ENCODE measurements at places on chromosomes 16 and 17.

DNA sequence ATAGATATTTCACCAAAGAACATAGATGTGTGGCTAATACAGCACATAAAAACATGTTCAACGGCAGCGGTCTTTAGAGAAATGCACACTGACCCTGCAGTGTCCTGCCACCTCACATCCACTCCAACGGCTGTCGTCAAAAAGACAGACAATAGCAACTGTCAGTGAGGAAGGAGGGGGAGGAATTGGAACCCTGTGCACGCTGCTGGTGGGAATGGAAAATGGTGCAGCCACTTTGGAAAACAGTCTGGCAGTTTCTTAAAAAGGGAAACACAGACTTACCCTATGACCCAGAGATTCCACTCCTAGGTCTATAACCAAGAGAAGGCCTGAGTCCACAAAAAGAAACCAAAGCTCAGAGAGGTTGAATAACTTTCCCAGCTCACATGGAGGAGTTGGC lies 7.7 kb downstream of the CEP295NL start:
- DNase-seq, result no peak

- DNase-seq, result no peak
Observed at GRCh38 chr17:55820675-55821074, 69.8 kb downstream of the PCTP start.

- DNase-seq, result no peak
Observed at GRCh38 chr17:35915153-35915964, 15.2 kb downstream of the RDM1 start.

GRCh38 chr16:89873109-89873971 lies at the start of gene TCF25:
Gene TCF25, plus strand, starts transcription at chr16:89873592. Its CDS starts 76 bp downstream, at chr16:89873668.
- DNase-seq, result peak; percentile 26

DNA sequence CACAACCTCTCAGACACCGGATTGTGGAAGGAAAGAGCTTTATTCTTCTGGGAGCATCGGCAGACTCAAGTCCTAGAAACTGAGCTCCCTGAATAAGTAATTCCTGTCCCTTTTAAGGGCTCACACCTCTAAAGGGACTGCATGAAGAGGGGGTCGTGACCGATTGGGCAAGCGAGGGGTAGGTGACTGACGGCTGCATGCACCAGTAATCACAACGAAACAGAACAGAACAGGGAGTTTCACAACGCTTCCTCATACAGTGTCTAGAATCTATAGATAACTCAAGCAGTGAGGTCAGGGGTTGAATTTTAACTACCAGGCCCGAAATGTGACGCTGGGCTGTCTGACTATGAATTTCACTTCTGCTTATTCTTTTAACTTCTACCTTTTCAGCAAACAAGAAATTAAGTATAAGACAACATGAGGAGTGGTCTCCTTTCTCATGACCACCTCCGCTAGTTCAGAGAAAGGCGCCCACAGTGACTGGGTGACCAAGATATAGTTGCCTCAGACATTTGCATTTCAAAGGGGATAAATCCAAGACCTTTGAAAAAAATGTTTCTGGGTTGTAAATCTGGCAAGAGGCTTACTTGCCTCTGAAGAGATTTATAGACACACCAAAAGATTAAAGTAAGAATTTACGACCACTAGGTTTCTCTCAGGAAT lies 88.4 kb upstream of the ATF7IP2 start:
- no peak for DNase-seq

GRCh38 chr16:76665571-76666275 lies 388.5 kb downstream of the CNTNAP4 start:
- no peak for DNase-seq

DNA sequence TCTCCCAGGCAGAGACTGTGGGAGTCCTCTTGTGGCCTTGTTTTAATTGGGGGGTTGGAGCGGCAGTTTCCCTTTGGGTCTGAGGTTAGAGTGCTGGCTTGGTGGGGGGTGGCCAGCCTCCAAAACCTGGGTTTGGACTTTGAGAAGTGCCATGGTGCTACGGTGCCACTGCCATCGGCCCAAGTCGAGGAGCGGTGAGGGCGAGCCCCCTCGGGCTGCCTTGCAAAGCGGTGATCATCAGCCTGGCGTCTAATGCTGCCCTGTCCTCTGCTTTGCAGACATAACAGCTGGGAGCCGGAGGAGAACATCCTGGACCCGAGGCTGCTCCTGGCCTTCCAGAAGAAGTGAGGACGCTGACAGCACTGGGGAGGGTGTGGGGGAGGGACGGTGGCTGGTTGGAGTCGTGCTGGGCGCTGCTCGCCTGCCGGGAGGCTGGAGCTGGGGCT lies 1.2 kb downstream of the CBX2 start:
- DNase-seq, result no peak

- DNase-seq, result no peak
Observed at GRCh38 chr17:35185849-35186248, 8.3 kb downstream of the SLC35G3 start.

- peak; percentile 34 for DNase-seq
Observed at GRCh38 chr17:10613775-10614513, 43.2 kb downstream of the MYH3 start.

DNA sequence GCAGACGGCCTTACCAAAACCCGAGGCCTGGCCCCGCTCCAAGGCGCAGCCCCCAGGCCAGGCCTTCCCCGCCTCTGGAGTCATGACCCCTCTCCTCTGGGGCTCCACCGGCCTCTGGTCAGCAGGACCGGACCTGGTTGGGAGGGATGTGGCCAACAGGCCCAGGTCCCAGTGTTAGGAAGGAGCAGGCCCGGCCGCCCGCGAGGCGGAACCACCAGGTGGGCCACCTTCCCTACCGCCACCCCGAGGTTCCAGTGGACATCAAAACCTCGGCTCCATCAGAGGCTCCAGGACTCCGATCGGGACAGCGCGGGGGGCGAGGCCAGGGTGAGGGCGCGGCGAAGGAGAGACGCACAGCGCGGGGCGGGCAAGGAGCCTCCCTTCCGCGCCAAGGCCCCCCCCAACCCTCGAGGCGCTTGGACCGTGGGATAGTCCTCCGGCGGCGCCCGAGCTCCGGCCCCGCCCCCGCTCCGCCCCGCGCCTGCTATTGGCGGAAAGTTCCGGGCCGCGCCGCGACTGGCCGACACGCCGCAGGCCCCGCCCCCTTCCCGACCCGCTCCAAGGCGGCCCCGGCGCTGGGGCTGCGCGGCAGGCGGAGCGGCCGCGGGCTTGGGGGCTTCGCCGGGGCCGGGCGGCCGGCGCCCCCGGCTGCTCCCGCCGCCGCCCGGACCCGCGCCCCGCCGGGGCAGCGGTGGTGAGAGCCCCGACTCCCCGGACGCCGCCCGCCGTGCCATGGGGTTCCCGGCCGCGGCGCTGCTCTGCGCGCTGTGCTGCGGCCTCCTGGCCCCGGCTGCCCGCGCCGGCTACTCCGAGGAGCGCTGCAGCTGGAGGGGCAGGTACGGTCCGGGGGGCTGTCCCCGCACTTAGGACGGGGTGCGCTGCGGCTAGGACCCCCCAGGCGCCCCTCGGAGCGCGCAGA lies at the start of gene METRN:
METRN (plus strand) TSS at position 561 of the 919 bp plus-strand sequence; CDS start at position 733, 172 bp downstream.
- no peak for DNase-seq

GRCh38 chr16:11498683-11499082 lies 88.0 kb downstream of the LITAF start:
- no peak for DNase-seq

DNA sequence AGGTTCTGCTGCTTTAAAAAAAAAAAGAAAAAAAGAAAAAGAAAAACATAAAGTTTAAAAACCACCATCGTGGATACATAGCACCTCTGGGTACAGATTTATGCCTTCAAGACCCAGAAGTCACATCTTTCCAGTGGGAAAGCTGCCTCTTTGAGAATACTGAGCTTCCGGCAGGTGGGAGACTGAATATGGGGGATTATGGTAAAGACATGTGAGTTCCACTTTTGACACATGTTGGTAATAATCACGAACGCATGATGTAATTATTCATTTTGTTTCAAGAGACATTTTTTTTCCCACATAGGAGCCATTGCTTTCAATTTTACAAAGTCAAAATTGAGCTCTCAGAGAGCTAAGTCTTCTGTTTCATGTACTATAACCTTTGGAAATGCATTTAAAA lies 229.7 kb upstream of the CDH5 start:
- no peak for DNase-seq

GRCh38 chr17:69093995-69094394 lies 33.3 kb upstream of the ABCA9 start:
- no peak for DNase-seq

- peak; percentile 56 for DNase-seq
Observed at GRCh38 chr16:11047057-11047456, 102.7 kb downstream of the CLEC16A start.

DNA sequence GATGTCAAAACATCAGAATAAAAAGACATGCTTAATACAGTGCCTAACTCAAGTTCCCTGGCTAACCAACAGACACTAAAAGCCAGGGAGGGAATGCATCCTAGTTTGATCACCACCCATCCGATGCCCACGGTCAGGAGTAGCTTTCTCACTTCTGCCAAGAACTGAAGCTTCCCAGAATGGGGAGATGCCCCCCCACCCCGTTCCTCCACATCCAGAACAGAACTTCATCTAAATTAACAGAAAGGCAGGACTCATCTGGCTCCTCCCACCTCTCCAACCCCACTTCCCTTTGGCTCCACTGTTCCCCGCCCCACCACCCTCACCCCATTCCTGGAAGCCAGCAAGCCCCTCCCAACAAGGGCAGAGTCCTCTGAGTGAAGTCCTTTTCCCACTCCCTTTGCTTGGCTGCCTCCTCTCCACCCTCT lies 33.7 kb downstream of the GDE1 start:
- DNase-seq, result no peak

- no peak for DNase-seq
Observed at GRCh38 chr16:57446531-57447185, 527 bp downstream of the CIAPIN1 start.

- DNase-seq, result no peak
Observed at GRCh38 chr17:45906927-45907622, 12.7 kb downstream of the MAPT start.

- no peak for DNase-seq
Observed at GRCh38 chr17:15918261-15918660, 26.7 kb upstream of the ADORA2B start.

- DNase-seq, result no peak
Observed at GRCh38 chr17:57490111-57490845, 234.0 kb downstream of the MSI2 start.

GRCh38 chr16:82195917-82196494 lies 26.0 kb upstream of the MPHOSPH6 start:
- DNase-seq, result no peak

GRCh38 chr16:85935974-85936760 lies 37.2 kb downstream of the IRF8 start:
- no peak for DNase-seq

DNA sequence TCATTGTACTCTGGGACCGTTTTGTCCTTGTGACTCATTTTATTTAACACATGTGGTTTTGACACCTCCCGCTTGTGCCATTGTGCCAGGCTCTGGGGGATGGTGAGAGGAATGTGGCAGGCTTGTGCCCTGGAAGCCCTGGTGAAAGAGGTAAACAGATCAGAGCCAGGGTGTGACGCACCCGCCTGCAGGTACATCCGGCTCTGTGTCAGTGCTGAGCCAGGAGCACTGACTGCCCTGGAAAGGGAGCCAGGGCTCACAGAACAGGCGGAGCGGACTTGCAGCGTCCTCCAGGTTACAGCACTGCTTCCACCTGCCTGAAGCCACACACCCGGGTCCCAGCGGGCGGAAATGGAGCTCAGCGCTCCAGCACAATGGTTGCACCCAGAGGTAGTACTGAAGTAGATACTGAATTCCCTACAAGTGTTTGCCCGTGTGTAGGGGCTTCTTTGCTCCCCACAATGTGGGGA lies 30.6 kb downstream of the CDRT15 start:
- no peak for DNase-seq

- DNase-seq, result no peak
Observed at GRCh38 chr17:68785565-68786486, 169.4 kb downstream of the ABCA8 start.

DNA sequence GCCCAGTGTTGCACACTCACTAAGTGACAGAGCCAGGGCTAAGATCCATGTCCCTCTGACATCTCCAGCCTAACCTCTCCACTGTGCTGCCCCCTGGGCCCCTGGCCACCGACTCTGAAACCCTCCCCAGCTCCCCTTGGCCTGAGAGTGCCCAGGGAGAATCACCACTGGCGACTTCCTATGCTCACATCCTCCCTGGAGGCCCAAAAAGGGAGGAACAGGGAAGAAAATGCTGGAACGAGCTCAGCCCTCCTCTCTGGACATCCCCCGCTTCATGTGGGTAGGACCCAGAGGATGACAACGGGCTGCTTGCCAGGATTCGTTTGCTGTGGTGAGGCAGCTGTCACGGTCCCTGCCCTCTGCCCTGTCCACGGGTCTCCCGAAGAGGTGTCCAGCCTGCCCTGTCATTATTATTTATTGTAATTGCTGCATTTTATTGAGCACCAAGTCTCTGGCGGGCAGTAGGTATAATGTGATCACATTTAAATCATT lies 153.5 kb upstream of the RPL38 start:
- no peak for DNase-seq

DNA sequence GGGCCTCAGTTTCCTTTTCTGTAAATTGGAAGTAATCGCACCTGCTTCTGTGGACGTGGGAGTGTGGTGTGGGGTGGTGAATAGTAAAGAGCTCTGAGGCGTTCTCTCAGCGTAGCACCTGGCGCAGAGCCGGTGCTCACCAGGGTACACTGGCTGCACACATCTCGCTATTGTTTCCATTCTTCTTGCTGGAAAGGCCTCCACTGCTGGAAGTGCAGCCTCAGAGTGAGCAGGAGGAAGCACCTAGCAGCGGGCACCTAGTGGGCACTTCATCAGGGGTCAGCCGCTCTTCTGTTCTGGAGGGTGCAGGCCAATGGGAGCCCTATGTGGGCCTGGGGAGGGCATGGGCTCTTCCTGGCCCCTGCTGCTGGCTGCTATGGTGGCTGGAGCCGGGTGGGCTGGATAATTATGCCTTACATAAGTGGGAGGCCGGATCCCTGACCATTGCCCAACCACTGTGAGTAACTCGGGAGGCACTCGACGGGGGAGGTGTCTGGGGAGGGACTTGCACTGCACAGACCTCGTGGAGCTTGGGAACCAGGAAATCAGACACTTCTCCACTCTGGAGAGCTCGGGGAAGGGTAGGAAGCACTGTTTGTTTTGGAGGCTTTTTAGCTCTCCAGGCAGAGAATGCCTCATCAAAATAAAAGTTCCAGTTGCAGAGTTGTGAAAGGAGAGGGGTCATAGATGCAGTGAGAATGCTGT lies 1.7 kb downstream of the MAP2K3 start:
- DNase-seq, result peak; percentile 91

DNA sequence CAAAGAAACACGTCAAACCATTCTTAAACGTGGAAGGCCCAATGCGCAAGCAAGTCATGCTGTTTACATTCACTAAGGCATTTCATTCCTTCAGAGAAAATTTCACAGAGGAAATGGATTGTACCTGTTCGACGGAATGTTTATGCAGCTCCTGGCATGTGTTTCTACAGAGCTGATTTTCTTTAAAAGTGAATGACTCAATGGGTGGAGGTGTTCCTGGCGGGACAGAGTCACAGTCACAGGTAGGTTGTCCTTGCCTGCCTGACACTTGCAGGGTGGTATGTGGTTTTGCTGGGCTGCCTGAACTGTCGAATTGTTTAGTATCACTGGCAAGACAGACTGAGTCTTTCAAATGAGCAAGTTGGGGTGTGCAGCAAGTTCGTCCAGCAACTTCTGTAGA lies 11.6 kb downstream of the PALB2 start:
- DNase-seq, result no peak
